Kidney epithelial cell (primary cell): ENCODE measurements at places on chromosomes 2 and 18. TPM values are rescaled to one million over a fixed set of nuclear protein-coding genes. Genes with fewer than 3 reads are reported as not detected.

Gene MAPRE2
- 11.6 and 16.2 TPM in 2 replicates for total RNA-seq

Gene CNGA3
- 0.21 TPM in 1 of 2 replicates, not detected in the other for total RNA-seq

Gene MAPRE3
- 4.6 and 5.0 TPM in 2 replicates for total RNA-seq

Gene FTCDNL1
- 0.29 and 1.3 TPM in 2 replicates for total RNA-seq

Gene PFN4
- total RNA-seq, result 1.9 and 3.4 TPM in 2 replicates
